ENCODE measurements at places on chromosomes 1 and 21. TPM values are rescaled to one million over a fixed set of nuclear protein-coding genes. Genes with fewer than 3 reads are reported as not detected.
A peak's percentile ranks its signal among the peaks of the same experiment; 100 is the strongest.

The PGLYRP3 gene
- polyA plus RNA-seq, result not detected

DNA sequence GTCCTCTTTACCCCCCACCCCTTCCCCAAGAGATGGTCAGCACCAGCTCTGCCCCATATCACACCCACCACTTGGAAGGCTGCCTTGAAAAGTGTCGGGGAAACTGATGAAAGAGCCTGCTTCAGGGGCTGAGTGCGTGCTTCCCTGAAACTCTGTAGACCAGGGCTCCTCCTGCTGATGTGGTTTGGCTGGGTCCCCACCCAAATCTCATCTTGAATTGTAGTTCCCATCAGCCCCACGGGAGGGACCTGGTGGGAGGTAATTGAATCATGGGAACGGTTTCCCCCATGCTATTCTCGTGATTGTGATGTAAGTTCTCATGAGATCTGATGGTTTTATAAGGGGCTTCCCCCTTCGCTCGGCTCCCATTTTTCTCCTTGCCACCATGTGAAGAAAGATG is 36.4 kb downstream of the UBIAD1 start:
- DNase-seq, result no peak
- no peaks in the 10 kb centered on the region for H3K27me3 ChIP-seq
- no peaks in the 10 kb centered on the region for H3K36me3 ChIP-seq
- no peak overlapping the region for H3K4me3 ChIP-seq
- H3K4me1 ChIP-seq, result peaks cover 4% of the 10 kb centered on the region

The LAPTM5 gene
- 534 TPM for polyA plus RNA-seq

The GBP4 gene
- 37.5 TPM for polyA plus RNA-seq

The CDC42BPA gene
- 0.18 TPM for polyA plus RNA-seq

The SF3B4 gene
- 55.7 TPM for polyA plus RNA-seq

DNA sequence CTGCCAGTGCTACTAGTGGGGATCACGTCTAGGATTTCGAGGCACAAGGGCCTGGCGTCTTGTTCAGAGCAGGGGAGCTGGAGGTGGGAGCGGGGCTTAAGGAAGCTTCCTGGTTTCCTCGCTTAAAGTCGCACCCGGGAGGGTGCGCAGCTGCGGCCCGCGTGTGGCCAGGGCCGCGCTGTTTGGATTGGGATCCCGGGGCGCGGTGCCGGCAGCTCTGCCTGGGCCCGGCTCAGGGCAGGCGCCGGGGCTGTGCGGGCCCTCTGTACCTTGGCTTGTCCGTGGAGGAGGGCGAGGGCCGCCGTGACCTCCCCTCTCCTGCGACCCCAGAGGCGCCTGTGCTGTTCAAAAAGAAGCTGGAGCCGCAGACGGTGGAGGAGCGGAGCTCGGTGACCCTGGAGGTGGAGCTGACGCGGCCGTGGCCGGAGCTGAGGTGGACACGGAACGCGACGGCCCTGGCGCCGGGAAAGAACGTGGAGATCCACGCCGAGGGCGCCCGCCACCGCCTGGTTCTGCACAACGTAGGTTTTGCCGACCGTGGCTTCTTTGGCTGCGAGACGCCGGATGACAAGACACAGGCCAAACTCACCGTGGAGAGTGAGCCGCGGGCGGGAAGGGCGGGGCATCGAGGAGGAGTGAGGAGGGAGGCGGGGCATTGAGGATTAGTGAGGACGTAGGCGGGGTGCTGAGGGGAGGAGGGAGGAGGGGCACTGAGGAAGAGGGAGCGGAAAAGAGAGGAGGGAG is 67.8 kb downstream of the OBSCN start:
- peak overlapping the region; percentile 52 for H3K27ac ChIP-seq
- peaks cover 20% of the 10 kb centered on the region for H3K4me1 ChIP-seq
- H3K27me3 ChIP-seq, result no peaks in the 10 kb centered on the region
- H3K4me3 ChIP-seq, result peak overlapping the region; percentile 84
- peak; percentile 84 for DNase-seq
- no peaks in the 10 kb centered on the region for H3K36me3 ChIP-seq

GRCh38 chr21:45016031-45016405 is 58.4 kb upstream of the ADARB1 start:
- peaks cover 10% of the 10 kb centered on the region for H3K4me1 ChIP-seq
- peaks cover 58% of the 10 kb centered on the region for H3K27me3 ChIP-seq
- no peaks in the 10 kb centered on the region for H3K36me3 ChIP-seq
- no peak overlapping the region for H3K4me3 ChIP-seq
- DNase-seq, result no peak

The DYNLT5 gene
- polyA plus RNA-seq, result not detected

GRCh38 chr1:230306169-230306568 is 120.0 kb downstream of the PGBD5 start:
- peaks cover 2% of the 10 kb centered on the region for H3K4me1 ChIP-seq
- H3K36me3 ChIP-seq, result no peaks in the 10 kb centered on the region
- H3K4me3 ChIP-seq, result no peak overlapping the region
- H3K27ac ChIP-seq, result no peak overlapping the region
- no peaks in the 10 kb centered on the region for H3K27me3 ChIP-seq

The CHIA gene
- not detected for polyA plus RNA-seq

GRCh38 chr1:226772446-226773139 is 33.5 kb upstream of the ITPKB start:
- H3K4me1 ChIP-seq, result peaks cover 3% of the 10 kb centered on the region
- no peaks in the 10 kb centered on the region for H3K27me3 ChIP-seq
- H3K27ac ChIP-seq, result no peak overlapping the region
- DNase-seq, result no peak

The NBPF6 gene
- polyA plus RNA-seq, result not detected

GRCh38 chr1:151192047-151192446 is 2.0 kb upstream of the VPS72 start:
- H3K27me3 ChIP-seq, result no peaks in the 10 kb centered on the region
- no peak overlapping the region for H3K27ac ChIP-seq
- H3K36me3 ChIP-seq, result no peaks in the 10 kb centered on the region
- DNase-seq, result no peak
- H3K4me3 ChIP-seq, result no peak overlapping the region

DNA sequence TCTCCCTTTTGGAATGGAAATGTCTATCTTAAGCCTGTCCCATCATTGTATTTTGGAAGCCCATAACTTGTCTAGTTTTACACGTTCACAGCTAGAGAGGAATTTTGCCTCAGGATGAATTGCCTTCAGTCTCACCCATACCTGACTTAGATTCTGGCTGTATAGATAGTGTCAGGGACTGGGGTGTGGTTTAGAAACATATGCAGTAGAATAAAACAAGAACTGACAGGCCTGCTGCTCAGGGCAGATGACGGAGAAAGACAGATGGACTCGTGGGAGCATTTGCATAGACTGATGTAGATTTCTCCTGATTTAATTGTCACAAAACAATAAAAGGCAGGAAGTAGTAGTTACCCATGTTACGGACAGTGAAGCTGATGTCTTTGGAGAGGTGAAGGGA is 166.7 kb downstream of the UCK2 start:
- no peaks in the 10 kb centered on the region for H3K36me3 ChIP-seq
- no peaks in the 10 kb centered on the region for H3K4me1 ChIP-seq
- peaks cover 8% of the 10 kb centered on the region for H3K27me3 ChIP-seq
- H3K4me3 ChIP-seq, result no peak overlapping the region

GRCh38 chr1:27591622-27592021 is 12.3 kb downstream of the AHDC1 start:
- no peak overlapping the region for H3K27ac ChIP-seq
- H3K36me3 ChIP-seq, result no peaks in the 10 kb centered on the region
- peaks cover 4% of the 10 kb centered on the region for H3K4me1 ChIP-seq
- no peak for DNase-seq
- H3K27me3 ChIP-seq, result no peaks in the 10 kb centered on the region

Data from naive thymus-derived CD8-positive, alpha-beta T cell (primary cell).